ENCODE measurements at places on chromosomes 7 and 10.
A peak's percentile ranks its signal among the peaks of the same experiment; 100 is the strongest.

DNA sequence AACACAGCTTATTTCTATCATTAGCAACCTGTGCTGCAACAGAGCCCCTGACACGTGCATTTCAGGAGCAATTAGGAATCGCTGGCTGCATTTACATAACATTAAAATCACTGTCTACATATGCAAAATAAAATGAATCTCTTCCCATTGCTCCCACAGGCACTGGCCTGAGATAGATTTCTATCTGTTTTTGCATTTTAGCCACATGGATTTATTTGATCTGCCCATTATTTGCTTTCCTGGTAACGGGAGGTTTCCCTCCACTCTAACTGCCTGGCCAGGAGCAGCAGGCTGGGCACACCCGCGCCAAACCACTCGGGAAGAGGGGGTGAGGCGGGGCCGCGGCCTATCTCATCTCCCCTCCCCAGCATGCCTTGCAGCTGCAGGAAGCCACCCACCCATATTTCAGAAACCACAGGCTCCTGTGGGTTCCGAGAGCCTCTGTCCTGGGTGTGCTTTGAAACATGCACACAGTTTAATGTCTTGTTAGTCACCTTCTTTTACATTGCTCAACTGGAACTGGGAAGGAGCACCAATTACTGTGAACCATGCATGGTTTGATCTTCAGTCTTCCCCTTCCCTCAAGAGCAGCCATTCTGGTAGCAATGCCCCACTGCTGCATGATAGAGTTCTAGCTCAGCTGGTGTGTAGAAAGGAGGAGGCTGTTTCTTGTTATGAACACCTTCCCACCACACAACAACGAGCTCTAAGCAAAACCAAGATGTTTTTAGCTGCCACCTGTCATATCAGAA, 37.7 kb upstream of the IKZF1 start:
- no peak for DNase-seq

GRCh38 chr10:60023155-60023877, 117.0 kb upstream of the CCDC6 start:
- no peak for DNase-seq

GRCh38 chr7:155069992-155070751, at the start of gene HTR5A:
Gene HTR5A, plus strand, starts transcription at chr7:155070324. Its CDS starts 576 bp downstream, at chr7:155070900.
- peak; percentile 88 for DNase-seq

DNA sequence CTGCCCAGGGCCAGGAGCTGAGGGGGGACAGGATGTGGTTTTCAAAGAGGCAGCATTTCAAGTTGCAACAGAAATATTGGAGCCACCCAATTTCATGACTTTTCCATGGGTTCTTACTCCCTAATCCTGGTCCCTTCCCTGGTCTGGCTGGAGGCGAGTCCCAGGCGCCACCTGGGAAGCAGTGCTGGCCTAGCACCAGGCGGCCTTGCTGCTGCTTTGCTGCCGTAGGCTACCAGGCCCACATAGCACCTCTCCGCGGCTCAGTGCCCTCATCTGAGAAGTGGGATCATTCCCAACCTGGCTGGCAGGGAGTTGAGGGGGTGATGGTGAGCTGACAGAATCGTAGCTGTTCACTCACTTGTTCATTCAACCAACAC, 33.7 kb downstream of the ZMIZ1 start:
- no peak for DNase-seq

DNA sequence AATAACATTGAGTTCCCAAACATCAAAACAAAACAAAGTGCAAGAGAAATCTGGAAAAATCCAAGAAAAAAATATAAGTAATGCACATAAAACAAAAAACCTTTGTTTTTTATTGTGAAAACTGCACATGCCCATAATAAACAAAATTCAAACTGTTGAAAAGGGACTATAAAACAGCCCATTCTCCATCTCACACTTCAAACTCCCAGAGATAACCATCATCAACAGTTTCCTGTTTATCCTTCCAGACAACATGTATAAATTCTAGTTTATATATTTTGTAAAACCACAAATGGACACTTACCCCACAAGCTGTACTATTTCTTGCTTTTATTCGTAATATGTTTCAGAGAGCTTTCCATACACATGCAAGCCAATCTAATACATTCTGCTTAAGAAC, 79.3 kb downstream of the DPY19L1 start:
- DNase-seq, result no peak

GRCh38 chr7:69749994-69750393, 151.7 kb downstream of the AUTS2 start:
- DNase-seq, result no peak

DNA sequence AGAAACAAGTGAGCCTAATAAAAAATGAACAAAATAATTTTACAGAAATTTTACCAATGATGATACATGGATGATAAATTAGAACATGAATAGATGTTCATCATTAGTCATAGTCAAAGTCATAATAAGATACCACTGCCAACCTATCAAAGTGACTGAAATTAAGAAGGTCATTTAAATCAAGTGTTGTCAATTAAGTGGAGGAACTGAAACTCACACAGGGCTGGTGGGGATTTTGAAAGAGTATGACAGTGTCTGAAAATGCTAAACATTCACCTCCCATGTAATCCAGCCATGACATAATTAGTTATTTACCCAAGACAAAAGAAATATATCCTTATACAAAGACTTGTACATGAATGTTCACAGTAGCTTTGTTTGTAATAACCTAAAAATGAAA, 57.1 kb upstream of the DYNC1I1 start:
- DNase-seq, result no peak

DNA sequence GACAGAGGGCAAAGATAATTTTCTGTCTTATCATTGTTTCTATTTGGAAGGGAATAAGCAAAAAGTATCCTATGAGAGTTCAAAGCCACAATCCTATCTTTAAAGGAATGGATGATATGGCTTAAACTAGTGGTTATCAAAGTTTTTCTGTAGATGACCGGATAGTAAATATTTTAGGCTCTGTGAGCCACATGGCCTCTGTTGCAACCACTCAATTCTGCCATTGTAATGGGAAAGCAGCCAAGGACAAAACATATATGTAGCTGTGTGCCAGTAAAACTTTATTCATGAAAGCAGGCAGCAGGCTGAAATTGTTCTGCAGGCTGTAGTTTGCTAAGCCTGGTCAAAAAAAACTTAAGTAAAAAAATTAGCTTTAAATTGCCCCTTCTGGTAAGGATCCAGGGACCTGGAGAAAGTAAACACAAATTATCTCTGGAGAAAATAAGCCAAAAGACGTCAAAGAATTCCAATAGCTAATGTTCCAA, 73.3 kb downstream of the THSD7A start:
- DNase-seq, result no peak

DNA sequence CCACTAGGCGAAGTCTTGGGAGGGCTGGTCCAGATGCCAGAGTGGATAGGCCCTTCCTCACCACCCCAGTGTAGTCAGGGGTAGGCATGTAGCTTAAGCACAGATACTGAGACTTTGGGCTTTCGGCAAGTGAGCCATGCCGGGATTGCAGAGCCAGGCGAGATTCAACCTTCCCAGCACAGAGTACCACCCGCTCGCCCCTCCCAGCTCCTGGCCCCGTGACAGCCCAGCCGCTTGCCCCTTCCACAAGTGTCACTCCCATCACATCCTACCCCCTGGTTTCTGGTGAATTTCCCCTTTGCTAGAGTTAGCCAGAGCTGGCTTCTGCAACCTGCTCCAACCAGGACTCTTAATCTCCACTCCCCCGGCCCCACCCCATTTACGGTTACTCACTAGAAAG, 56.9 kb downstream of the ARHGAP22 start:
- no peak for DNase-seq

DNA sequence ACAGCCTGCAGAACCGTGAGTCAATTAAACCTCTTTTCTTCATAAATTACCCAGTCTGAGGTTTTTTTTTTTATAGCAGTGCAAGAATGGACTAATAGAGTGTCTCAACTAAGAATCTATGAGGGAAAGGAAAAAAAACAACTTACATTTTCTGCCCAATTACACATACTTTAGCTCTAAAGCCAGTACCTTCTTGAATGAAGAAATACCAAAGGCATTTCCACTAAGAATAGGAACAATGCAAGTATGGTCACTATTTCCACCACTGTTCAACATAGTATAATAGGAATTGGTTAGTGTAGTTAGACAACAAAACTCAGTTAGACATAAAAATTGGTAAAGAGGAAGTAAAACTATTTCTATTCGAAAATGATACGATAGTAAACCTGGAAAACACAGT, 37.6 kb downstream of the MICU1 start:
- no peak for DNase-seq

DNA sequence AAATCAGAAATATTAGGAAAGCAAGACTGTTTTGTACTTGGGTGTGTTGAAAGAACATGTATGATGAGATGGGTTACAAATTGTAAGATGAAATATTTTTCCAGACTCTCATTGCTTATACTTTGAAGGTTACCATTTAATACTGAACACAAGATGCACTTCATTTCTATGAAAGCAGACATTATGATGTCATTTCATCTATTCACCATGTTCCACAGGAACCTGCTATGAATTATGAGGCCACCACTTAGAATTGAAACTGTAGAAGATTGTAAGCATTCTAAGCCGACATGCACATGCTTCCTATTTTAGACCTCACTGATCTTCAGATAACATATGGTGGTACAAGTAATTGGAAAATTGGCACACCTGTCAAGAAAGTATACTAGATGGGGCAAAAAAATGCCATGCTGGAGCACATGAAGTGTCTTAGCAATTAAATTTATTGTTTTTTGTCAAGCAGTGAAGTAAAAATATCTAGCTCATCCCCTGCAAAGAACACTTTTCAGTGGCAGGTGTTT, 195.0 kb downstream of the PHF14 start:
- no peak for DNase-seq

DNA sequence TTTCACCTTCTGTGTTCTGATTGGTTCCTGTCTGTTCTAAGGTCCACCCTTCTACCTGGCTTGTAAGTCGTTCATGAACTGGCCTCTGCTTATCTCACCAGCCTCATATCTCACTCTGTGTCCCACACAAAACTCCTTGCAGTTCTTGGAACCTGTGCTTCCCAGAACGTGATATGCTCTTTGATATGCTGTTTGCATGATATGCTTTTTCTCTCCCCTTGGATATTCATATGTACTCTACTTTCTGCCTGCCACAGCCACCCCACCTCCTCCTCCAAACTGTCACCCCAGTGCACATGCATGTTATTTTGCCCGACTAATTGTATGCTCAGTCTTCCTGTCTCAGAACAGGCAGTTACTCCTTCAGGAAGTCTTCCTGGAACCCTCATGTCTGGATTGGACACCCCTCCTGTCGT, 1.9 kb upstream of the ITPRIP start:
- no peak for DNase-seq

GRCh38 chr10:31320550-31321211, 1.7 kb downstream of the ZEB1 start:
- DNase-seq, result peak; percentile 39

- DNase-seq, result no peak
Observed at GRCh38 chr10:79187121-79187940, 118.6 kb downstream of the ZMIZ1 start.

DNA sequence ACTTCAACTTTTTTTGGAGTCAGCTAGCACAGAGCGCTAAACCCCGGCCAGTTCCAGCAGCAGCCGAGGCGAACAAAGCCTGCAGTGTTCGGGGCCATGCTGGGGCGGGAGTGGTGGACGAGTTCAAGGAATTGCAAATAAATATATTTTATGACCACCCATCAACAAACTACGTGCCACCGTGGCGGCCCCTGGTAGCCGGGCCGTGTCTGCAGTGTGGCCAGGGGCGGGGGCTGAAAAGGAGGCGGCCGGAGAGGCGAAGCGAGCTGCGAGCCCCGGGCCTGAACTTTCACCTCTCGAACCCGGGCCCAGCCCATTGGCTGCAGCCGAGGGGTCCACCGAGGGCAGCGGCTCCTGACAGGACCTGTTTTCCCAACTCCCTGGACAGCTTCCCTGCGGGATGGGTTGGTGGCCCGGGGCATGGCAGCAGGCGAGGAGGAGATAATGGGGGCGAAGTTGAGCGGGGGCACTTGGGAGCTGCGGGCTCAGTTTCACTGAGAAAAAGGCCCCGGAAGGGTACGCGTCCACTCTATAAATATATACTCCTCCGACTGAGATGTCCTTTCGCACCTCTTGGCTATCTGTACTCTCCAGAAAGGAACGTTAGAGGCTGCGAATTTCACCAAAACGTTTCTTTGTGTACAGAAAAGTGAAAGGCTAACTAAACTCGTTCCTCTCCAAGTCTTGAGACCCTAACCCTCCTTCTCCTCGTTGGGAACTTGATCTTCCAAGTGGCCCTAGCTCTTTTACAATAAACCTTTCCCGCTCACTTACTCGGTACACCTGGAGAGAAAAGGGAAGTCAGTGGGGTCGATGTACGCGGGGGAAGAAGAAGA, 164.6 kb upstream of the PPP1R3A start:
- peak; percentile 3 for DNase-seq

DNA sequence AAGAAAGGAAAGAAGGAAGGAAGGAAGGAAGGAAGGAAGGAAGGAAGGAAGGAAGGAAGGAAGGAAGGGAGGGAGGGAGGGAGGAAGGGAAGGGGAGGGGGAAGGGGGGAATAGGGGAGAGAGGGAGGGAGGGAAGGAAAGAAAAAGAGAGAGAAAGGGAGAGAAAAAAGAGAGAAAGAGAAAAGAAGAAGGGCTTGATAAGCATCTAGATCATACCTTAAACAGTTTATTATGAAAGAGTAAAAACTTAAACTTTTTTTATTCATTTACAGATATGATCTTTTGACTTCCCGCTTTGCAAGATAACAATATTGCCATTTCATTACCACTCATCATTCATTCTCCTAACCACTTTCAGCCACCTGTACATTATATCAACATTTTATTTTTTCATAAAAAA, 53.6 kb upstream of the TMEM106B start:
- no peak for DNase-seq

DNA sequence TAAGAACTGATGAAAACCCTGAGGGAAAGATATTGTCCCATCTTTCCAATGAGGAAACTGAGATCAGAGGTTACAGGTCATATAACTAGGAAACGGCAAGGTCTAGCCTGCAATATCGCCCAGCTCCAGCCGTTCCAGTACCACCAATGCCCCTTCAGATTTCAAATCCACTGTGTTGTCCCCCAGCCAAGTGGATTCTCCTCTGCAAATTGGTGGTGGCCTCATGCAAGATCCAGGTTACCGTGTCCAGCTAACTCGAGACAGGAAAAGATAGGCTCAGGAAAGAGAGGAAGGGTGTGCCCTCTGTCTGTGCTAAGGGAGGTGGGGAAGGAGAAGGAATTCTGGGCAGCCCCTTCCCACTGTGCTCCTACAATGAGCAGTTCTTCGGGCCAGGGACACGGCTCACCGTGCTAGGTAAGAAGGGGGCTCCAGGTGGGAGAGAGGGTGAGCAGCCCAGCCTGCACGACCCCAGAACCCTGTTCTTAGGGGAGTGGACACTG, 25.3 kb downstream of the PRSS2 start:
- DNase-seq, result no peak

- no peak for DNase-seq
Observed at GRCh38 chr10:98265403-98266378, 2.3 kb downstream of the LOXL4 start.

GRCh38 chr7:115693779-115694178, 336.8 kb downstream of the TFEC start:
- DNase-seq, result no peak

GRCh38 chr10:16741540-16741939, 75.7 kb downstream of the RSU1 start:
- no peak for DNase-seq

Measured in kidney capillary endothelial cell (primary cell).